Stimulated activated CD4-positive, alpha-beta T cell treated with anti-CD3 and anti-CD28 coated beads, Interleukin-1b, Interleukin-23, amount 100 ng/mL, for 1 hour (primary cell): ENCODE measurements at places on chromosomes 3 and 15.

- DNase-seq, result no peak
These were observed 299.9 kb downstream of the UACA start for GRCh38 chr15:70463453-70463834.

GRCh38 chr3:196412704-196413103, 19.5 kb downstream of the UBXN7 start:
- DNase-seq, result no peak

GRCh38 chr3:117616227-117616626, 906.6 kb downstream of the TUSC7 start:
- no peak for DNase-seq

- no peak for DNase-seq
These were observed 57.8 kb downstream of the IMPG2 start for GRCh38 chr3:101262393-101263240.

- DNase-seq, result no peak
These were observed 38.1 kb upstream of the PTX3 start for GRCh38 chr3:157398598-157398997.

DNA sequence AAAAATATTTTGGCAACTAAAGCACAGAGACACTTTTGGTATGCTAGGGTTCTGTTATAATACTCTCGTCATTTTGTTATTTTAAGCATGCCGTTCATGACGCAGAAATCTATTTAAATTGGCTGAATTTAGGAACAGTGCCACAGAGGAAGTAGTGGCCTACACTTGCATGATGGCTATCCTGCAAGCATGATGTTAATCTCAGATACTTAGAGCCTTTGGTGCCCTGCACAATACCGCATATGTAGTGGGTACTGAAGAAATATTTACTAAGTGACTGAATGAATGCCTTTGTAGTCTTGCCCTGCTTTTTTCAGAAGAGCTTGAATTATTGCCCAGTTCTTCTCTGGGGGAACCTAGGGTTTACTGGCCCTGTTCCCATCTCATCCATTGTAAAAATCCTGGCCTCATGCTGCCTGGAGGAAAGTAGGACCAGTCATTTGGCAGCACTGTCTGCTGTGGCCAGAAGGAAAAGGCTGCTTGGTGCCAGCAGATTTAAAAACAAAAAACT, 79.0 kb downstream of the SERPINI1 start:
- DNase-seq, result no peak

- no peak for DNase-seq
These were observed 64.2 kb downstream of the ISG20 start for GRCh38 chr15:88702983-88703382.

DNA sequence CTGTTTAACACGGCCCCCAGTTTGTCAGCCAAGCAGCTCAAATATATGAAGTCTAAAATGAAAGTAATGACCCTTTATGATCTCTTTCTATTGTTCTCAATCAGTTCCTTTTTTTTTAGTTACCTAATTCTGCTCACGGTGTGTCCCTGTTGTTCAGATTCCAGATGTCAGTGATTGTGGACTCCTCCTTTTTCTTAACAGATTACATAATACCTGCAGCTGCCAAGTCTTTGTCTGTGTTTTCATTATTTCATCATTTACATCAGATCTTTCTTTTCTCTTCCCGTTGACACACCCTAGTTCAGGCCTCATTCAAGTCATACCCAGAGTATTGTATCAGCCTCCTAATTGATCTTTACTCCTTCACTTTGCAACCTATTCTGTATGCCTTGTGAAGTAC, 56.1 kb upstream of the SKIL start:
- no peak for DNase-seq

GRCh38 chr15:70286113-70286806, 188.5 kb upstream of the TLE3 start:
- no peak for DNase-seq

DNA sequence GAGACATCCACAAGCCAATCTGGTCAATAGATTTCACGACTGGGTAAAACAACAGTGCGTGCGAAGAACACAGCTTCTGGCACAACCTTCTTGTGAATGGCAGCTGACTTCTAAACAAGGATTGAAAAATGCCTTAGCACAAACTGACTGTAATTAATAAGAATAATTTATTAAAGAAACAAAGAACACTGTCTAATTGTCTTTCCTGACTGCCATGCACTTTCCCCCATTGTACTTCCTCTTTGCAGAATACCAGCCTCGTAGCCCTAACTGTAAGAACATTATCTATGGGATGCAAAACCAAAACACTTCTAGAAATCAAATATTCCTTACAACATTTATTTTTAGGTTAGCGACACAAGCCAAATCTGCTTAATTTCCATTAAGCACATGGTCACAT, 6.5 kb downstream of the FOXP1 start:
- no peak for DNase-seq

- no peak for DNase-seq
These were observed 823.0 kb downstream of the CADM2 start for GRCh38 chr3:85781806-85782205.

DNA sequence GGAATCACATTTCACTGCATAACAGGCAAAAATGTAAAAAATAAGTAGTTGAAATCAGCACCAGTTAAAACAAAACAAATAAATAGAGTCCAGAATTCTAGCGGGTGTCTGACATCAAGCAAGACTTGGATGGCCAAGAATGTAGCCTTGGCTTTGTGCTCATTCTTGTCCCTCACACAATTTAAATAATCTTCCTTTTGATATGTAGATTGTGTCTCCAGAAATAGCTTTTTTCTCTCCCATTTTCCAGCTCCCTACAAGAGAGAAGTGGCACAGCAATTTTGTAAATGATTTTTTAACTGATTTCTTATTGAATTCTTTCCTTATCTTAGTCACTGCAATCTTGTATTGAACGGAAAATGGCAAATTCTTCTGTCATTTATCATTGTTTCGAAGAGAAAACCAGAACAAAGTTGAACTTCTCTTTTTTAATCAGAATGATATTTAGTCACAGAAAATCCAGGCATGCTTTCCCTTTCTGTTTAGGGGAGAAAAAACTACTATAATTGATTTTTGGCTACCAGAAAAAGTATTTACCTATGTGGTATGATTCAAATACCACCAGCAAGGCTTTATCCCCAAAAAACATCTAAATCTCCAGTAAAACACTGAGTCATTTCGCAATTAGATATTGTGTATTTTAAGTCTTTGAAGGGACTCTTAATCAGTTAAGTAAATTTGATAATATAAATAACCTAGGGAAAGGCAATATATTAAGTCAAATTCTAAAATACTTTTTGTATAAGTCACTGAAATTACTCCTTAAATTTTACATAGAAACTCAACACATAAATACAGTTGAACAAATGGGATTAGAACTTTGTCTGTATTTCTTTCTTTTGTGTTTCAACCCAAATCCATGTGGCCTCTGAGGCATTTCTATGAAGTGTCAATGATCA, 481.7 kb downstream of the GBE1 start:
- DNase-seq, result no peak

DNA sequence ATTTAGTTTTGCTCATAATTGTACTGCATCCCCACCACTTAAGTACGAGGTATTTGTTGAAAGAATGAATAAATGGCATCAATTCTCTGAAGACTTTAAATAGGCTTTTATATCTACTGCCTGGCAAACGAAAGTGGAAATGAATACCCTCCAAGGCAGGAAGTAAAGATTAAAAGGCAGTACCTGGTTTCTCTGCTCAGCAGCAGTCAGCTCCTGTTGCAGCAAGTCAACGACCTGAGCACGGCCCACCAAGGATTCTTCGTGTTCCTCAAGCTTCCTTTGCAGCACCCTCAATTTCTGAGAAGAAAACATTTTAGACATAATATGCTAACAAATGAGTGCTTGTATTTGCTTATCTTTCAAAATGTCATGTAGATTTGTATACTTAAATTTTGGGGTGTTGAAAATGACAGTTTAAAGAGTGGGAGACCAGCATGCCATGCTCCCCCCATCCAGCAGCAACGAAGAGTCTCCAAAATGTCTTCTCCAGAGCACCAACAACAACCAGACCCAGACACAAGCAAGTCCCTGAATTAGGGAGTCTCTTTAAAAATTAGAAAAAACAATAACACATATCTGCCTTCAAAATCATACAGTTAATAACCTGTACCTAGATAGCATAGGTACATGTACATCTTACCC, 31.2 kb downstream of the GOLGB1 start:
- DNase-seq, result no peak

DNA sequence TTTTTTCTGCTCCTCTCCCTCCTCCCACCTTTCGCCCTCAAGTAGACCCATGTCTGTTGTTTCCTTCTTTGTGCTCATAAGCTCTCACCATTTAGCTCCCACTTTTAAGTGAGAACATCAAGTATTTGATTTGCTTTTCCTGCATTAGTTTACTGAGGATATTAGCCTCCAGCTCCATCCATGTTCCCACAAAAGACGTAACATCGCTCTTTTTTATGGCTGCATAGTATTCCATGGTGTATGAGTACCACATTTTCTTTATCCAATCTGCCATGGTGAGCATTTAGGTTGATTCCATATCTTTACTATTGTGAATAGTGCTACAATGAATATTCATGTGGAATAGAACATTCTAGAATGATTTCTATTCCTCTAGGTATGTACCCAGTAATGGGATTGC, 178.6 kb downstream of the RYR3 start:
- no peak for DNase-seq
